ENCODE measurements at places on chromosomes 1 and 21.

DNA sequence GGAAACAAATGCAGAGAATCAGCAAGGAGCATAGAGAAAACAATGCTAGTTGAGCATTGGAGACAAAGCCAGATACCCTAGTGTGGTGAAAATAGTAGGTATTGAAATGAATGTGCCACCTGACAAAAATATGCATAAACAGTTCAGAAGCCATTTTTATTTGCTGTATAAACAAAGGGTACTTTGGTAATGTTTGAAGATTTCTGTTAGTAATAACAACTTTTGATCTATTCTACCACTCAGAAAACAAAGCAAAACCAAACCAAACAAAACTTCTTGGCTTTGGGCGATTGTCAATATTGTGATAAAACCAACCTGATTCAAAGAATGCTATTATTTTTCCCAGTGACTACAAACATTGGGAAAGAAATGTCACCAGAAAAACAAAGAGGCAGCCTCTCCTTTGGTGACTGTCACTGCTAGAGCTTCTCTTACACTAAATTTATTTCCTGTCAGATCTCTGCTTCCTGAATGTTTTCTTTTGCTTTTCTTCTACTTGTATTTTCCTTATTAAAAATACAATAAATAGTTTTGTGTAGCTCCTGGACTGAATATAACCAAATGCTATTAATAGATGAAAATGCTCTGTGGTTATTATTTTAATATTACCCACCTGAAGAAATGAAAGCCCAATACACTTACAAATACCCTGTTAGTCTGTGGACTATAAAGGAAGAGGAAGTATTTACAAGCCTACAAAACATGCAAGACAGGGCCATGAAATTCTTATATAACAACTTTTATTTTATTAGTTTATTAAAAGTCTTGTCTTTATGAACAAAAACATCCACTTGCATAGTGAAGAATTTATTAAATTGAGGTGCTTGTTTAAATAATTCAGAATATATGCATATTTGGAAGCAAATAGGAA, 5.7 kb downstream of the ATP6V1G3 start:
- DNase-seq: no peak

GRCh38 chr1:111474106-111474505, 322 bp downstream of the C1orf162 start:
- DNase-seq: no peak

GRCh38 chr21:33393348-33393747, 9.9 kb upstream of the IFNGR2 start:
- no peak for DNase-seq

- no peak for DNase-seq
Measured at GRCh38 chr1:235502601-235503402, 1.4 kb downstream of the B3GALNT2 start.

DNA sequence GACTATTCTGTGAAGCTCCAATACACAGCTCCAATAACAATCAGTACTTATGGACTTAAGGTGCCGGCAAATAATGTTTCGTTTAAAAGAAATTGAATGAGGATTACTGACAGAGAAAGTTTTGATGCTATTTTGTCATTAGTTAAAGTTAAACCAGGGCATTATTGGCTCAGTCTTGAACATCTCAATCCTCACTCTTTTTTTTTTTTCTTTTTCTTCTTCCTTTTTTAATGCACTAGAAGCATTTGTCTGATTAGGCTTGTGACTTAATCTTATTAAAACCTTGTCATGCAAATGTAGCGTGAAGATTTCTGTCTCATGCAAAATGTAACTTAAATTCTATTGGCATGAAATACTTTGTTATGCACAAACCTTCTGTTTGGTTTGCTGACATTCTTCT, 346.8 kb upstream of the ADGRL2 start:
- no peak for DNase-seq

GRCh38 chr1:73800376-73800775, 397.6 kb downstream of the LRRIQ3 start:
- no peak for DNase-seq

DNA sequence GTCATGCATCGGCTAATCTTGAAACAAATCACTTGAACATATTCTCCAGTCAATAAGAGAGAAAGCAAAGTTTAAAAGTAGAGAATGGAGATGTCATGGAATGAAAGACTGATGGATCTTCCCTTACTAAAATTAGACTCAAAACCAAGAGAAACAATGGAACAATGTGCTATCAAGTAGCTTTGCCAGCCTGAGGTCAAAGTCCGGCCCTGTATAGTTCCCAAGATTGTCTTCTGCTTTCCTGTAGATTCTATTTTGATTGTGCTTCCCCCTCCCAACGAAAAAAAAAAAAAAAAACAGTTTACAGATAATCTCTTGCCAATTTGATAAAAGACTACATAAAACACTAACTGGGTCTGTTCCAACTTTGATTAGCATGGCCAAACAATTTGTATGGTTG, 40.8 kb upstream of the KIRREL1 start:
- no peak for DNase-seq

DNA sequence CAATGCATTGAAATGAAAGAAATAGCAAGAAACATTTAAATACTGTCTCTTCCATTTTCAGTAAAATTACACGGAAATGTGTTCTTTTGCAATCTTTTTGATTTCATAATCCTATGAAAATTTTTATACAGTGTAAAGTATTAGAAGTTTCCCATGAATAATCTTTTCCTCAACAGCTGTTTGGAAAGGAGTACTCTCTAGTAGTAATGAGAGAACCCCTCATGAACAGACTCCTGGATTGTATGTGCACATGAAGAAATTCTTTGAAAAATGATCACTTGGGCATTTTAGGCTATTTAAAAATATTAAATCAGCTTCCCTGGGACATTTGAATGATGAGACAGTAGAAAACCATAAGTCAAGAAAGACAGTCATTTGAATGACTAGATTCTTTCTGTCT, 64.4 kb downstream of the LHX9 start:
- no peak for DNase-seq

DNA sequence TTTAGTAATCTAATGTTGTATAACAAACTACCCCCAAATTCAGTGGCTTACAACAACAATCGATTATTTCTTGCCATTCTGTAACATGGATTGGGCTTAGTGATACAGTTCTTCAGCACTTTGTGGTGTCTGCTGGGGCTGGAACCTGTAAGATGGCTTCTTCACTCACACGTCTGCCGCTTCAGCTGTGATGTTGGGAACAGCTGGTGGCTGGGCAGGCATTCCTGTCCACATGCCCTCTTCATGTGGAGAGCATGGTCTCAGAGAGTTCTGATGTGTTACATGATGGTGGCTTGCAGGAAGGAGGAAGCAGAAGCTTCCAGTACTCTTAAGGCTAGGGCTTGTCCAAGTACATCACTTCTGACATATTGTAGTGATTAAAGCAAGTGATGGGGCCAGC, 276.9 kb downstream of the PTBP2 start:
- DNase-seq: no peak

- no peak for DNase-seq
Measured at GRCh38 chr21:35982717-35983116, 77.6 kb downstream of the SETD4 start.

DNA sequence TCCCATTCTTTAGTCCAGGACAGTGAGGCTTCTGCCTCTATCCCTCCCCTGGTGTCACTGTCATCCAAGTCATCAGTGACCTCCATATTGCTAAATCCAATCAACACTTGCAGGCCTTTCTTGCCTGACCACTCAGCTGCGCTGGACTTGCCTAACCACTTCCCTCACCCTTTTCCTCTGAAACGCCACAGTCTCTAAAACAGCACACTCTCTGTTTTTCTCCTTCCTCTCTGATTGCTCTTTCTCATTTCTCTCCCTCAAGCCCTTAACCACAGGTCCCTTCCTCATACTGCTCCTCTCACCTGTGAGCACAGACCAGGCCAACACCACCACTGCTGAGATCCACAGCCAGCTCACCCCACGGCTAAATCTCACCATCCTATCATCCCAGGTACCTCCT, 17.5 kb downstream of the TAL1 start:
- no peak for DNase-seq

- DNase-seq: no peak
Measured at GRCh38 chr1:107597290-107597689, 367.7 kb downstream of the VAV3 start.

- DNase-seq: no peak
Measured at GRCh38 chr1:162912061-162912667, 51.2 kb upstream of the CCDC190 start.

All from NCI-H1694 (cell line).